ENCODE measurements at places on chromosomes 5 and 9.

DNA sequence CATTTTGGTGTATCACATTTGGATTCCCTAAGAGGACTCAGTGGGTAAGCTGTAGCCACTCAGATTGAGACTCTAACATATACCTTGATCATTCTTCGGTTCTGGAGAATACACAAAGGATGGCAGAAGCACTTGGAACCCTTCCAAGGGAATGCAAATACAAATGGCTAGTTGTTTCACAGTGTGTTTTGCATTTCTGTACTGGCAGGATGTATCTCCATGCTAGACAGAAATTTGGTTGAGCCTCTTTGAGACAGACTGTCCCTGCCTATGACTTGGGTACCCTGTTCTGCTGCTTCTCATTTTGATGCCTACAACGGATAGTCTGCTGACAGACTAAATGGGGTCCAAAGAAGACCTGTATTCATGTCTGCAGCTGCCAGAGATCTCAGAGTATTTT lies 273.5 kb downstream of the TMEM38B start:
- DNase-seq, result no peak

DNA sequence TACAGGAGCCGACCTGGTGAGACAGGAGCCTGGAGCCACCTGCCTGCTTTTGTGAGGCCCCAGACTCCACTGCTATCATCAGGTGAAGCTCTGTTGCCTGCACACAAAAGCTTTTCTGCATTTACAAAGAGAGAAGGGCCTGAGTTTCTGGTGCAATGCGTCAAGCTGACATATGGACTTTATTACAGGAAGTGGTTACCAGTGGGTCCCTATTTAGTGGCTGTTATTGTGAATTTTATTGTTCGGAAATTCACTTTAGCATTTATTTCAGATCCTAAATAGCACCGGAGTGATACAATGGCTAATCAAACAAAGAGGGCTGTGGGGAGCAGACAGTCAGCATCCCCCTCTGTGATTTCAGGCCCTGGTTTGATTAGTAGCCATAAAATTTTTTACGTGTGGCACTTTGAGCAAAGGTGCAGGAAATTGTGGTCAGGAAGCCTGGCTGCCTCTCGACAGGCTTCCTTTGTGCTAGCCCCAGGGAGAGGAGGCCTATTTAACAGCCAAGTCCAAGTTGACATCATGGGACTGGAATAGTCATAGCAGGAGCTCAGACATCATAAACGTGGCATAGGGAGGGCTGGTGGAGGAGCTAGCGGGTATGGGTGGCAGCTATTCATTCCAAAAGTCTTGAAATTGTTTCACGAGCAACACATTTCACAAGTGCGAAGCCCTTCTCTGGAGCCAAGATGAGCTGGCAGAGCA lies 8.4 kb downstream of the TGFBI start:
- peak; percentile 92 for DNase-seq

DNA sequence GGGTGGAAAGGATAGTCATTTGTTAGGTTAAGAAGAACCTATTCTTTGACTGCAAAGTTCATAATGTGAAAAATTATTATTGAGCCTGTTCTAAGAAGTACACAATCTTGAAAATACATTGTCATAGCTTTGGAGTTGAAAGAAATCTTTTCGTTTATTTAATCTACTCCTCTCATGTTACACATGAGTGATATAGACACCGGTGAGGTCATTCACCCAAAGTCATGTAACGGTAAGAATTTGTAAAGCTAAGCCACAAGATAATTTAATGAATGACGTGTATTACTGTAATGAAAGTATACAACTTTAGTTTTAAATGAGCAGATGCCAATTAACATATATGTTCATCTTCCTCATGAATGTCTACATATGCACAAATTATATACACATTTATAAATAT lies 284.1 kb upstream of the PDE4D start:
- no peak for DNase-seq

DNA sequence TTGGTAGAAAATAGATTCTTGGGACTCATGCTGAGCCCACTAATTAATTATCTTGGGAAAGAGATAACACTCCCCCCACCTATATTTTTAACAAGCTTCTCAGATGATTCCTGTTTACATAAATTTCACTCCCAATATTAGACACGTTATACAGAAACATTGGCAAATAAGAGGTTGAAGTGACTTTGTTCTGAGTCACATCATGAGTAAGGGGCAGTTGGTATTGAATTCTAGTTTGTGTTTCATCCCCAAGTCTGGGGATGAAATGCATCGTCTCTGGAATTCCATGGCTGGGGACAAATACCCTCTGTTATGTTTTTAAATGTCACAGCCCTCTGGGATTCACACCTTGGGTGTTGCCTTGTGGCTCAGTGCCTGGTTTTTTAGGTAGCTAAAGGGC lies 41.0 kb downstream of the BASP1 start:
- peak; percentile 32 for DNase-seq

- DNase-seq, result peak; percentile 65
These were observed 1.0 kb downstream of the NREP start for GRCh38 chr5:111755942-111756381.

DNA sequence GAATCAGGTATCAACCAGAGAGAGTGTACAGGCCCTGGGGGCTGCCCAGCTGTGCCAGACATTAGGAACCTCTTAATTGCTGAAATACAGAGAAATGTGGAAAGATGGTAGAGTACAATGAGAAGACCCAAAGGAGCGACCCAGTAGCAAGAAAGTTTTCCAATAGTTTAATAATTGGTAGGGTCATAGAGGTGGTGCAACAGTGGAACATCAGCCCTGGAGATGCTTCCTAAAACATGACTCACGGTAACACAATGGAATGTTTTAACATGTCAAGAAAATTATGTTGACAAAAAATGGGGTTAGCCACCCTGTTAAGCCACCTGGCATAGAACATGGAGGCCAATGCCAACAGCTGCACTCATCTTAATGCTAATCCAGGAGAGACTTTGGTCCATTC lies 284.1 kb downstream of the ELAVL2 start:
- DNase-seq, result no peak

- no peak for DNase-seq
These were observed 20.3 kb downstream of the OSTF1 start for GRCh38 chr9:75108571-75108970.

DNA sequence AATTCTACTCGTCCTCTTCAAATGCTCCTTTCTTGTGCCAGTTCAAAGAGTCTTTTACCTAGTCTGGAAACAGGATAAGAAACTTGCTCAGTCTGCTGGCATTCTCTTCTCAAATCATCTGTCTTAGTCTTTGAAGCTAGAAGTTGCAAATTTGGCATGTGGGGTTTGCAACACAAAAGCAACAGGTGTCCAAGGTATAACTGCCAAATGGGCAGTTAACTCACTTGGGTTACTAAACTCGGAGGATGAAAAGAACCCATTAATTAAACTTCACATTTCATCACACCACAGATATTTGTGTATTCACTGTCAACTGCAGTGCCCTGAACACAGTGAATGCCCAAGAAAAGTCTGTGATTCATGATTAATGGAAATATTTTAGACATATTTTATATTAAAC lies 108.0 kb upstream of the TARS1 start:
- no peak for DNase-seq

GRCh38 chr9:37453827-37454226 lies 11.4 kb downstream of the ZBTB5 start:
- no peak for DNase-seq

- DNase-seq, result no peak
These were observed 24.1 kb downstream of the UBE2QL1 start for GRCh38 chr5:6472792-6473191.

DNA sequence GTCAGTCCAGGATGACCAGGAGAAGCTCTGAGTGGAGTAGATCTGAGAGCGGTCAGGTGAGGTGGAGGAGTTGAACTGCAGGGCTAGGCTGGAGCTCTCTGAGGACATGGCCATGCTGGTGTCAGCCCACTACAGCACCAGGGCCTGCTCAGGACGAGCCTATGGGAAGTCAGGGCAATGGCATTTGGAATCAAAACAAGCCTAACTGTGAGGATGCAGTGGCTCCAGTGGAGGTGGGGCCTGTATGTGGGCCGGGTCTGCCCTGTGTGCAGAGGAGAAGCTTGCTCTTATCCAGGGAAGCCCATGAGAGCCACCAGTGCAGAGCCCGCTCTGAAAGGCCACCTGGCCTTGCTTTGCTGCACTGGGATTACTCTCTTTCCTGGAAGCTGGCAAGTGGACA lies 11.1 kb downstream of the CXCL14 start:
- DNase-seq, result peak; percentile 37

- no peak for DNase-seq
These were observed 470.6 kb downstream of the PSAT1 start for GRCh38 chr9:78767490-78767889.

DNA sequence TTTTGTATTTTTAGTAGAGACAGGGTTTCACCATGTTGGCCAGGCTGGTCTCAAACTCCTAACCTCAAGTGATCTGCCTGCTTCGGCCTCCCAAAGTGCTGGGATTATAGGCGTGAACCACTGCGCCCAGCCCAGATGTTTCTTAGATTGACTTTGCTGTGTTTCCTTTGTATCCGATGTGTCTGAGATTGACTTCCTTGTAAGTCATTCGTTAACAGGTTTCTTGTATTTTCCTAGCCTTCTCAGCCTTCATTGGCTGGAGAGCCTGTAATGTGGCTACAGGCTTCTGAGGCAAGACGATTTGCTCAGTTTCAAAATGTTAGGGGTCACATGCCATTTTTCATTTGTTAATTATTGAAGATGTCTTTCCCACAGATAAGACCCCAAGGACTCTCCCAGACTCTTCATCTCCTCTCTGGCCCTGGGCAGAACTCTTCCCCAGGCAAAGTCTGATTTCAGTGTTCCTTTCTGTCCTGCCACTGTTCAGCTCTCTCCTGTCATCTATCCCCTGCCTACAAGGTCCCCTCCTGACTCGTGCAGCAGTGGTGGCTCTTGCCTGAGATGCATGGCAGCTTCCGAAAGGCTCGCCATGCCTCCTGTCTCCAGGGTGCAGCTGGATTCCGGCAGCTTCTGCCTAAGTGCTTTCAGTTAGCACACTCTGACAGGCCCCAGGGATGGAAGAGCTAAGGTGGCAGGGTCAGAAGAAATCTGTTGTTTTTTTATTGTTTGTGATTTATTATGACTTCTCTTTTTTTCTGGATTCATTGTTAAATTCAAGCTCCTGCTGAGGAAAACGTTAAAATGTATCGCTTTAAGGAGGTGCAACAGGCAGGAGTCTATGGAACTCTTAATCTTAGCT lies 206.4 kb downstream of the AOPEP start:
- no peak for DNase-seq

GRCh38 chr5:67842806-67843205 lies 372.8 kb upstream of the PIK3R1 start:
- DNase-seq, result no peak

- DNase-seq, result peak; percentile 4
These were observed 43.7 kb downstream of the CDH6 start for GRCh38 chr5:31237174-31237573.

DNA sequence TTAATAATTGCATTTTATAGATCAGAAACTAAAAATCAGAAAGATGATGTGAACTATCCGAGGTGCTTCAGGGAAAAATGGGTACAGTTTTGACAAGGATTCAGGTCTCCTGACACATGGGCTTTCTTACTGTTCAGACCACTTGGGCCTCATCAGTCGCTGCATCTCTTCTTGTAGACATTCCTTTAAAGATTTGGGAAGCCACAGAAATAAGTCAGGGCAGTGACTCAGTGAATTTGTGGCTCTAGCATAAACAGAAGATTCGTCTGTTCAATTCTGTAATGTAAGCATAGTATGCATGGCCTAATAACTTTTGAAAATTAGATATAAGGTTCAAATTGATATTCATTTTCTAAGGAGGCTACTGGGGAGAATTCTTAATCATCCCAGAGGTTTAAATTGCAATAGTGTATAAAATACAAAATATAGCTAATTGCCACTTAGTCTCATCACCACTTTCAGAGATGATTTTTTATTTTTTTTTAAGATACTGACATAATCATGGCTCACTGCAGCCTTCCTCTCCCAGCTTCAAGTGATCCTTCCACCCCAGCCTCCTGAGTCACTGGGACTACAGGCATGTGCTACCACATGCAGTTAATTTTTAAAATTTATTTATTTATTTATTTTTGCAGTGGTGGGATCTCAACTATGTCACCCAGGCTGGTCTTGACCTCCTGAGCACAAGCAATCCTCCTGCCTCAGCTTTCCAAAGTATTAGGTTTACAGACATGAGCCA lies 48.9 kb downstream of the RASEF start:
- peak; percentile 75 for DNase-seq

GRCh38 chr9:115808695-115809094 lies 344.9 kb upstream of the PAPPA start:
- peak; percentile 44 for DNase-seq

GRCh38 chr9:90891308-90892040 lies 89.9 kb downstream of the SYK start:
- no peak for DNase-seq

DNA sequence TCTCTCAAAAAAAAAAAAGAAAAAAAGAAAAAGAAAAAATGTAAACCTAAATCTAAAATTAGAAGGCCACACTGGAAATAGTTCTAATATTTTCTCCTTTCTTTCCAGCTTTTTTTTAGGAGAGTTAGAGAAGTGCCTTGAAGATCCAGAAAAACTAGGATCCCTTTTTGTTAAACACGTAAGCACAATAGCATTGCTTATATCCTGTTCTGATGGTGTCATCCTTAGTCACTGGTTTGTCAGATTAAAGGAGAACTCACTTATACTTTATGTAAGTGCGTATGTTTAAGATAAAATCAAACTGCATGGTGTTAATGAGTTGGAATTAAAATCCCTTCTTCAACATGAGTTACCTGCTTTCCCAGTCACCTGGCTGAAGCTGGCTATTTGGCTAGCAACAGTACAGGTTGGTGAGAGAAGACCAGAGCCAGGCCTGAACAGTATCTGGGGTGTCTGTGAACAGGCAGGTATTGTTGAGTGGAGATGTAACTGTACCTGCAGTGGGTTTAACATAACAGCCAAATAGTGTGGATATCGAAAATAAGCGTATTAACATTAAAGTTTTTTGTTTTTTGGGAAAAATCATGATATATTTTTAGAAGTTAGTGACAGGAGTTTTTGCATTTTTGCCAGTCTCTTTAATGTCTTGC lies 104.7 kb upstream of the OTULINL start:
- no peak for DNase-seq

DNA sequence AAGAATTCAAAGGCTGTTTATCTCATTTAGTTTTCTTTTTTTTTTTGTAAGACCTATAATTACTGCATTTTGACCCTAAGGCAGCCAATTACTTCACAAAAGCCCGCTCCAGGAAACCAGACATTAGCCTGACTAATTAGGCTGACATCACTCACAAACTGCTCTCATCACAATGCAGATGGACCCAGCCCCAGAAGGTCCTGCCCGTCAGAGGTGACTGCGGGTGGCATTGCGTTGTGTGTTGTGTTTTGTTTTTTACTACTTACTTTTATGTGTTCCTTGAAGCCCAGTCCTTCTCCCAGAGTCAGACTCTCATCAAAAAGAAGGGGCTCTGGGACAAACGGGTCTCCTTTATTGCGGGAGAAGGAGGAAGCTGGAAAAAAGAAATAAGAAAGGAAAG lies 172.2 kb downstream of the HSD17B3 start:
- peak; percentile 40 for DNase-seq

- DNase-seq, result peak; percentile 80
These were observed 107.2 kb downstream of the PDE4D start for GRCh38 chr5:59786334-59786805.

GRCh38 chr5:150540615-150541396 lies 32.9 kb downstream of the NDST1 start:
- DNase-seq, result peak; percentile 98
